Stimulated activated CD8-positive, alpha-beta memory T cell treated with anti-CD3 and anti-CD28 coated beads, Interleukin-7, amount 100 ng/mL, for 24 hours (primary cell): ENCODE measurements at places on chromosomes 3 and 15.

DNA sequence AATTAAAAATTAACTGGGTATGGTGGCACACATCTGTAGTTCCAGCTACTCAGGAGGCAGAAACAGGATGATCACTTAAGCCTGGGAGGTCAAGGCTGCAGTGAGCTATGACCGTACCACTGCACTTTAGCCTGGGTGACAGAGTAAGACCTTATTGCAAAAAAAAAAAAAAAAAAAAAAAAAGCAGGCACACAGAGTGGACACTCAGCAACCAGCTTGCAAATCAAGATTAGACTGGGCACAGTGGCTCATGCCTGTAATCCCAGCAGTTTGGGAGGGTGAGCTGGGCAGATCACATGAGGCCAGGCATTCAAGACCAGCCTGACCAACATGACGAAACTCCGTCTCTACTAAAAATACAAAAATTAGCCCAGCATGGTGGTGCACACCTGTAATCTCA is 5.4 kb downstream of the CLN6 start:
- DNase-seq, result no peak

DNA sequence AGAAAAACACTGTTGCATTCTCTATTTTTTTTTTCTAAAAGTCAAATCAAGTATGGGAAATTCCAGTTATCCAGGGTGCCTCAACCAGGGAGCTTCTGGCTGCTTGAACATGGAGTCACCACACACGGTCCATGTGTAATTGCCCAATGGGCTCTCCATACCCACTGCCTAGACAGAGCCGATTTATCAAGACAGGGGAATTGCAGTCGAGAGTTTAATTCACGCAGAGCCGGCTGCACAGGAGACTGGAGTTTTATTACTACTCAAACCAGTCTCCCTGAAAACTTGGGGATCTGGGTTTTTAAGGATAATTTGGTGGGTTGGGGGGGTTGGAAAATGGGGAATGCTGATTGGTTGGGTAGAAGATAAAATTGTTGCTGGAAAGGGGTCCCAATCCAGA is 149.8 kb downstream of the TJP1 start:
- DNase-seq, result no peak

- DNase-seq, result no peak
Observed at GRCh38 chr3:16893618-16894200, 9.0 kb downstream of the PLCL2 start.

- no peak for DNase-seq
Observed at GRCh38 chr15:66578286-66578875, 12.6 kb upstream of the LCTL start.

DNA sequence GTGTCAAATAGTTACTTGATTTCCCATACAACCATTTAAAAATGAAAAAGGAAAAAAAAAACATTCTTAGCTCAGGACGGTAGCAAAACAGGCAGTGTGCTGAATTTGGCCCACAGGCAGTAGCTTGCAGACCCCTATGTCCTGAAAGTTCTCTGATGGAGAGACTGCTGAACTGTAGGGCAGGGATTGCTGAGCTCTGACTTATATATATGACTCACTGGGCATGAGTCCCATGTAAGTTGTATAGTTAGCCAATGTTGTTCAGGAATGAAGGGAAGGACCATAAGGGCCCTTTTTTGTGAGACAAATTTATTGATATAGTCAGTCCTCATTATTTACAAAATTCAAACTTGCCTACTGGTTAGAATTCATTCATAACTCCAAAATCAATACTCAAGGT is 36.9 kb upstream of the FRMD4B start:
- DNase-seq, result no peak

DNA sequence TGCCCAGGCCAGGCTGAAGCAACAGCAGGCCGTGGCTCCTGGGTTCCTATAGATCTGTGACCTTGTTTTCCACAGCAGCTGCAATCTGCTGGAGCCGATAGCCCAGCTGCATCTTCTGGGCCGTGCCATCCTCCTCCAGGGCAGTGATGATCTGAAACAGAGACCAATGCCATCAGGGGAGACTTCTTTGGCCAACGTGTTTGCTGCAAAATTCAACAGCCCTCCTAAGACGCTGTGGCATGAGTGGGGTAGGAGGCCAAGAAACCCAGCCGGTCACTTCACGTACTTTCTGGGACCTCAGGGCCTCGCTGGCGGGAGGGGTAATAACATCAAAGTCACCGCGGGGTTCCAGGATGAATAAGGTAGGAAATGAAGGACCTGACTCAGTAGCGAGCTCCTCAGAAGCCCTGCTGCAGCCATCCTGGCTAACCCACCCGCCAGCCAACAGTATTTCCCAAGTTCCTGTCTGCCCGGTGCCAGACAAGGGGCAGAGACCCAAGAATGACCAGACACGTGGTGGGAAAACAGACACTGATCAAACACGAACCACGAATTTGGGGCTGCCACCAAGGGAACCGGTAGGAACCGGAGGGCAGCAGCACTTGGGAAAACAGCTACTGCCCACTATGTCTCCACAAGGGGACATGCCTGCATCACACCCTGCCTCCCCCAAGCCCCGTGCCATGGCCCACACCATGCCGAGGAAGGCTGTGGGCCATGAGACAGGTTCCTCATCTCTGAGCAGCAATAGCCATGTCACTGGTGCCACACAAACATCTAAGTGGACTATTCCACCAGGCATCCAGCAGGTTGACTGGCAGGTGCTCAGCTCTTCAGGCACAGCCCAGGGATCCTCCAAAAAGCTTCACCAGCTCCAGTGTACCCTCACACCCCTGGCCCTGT is 25.2 kb downstream of the PLXNB1 start:
- no peak for DNase-seq
